Stimulated activated naive CD4-positive, alpha-beta T cell (primary cell): ENCODE measurements at places on chromosomes 2 and 18.
A peak's percentile ranks its signal among the peaks of the same experiment; 100 is the strongest.

- DNase-seq, result no peak
These were observed 69.3 kb upstream of the MCFD2 start for GRCh38 chr2:46984642-46985476.

- DNase-seq, result no peak
These were observed 318.2 kb downstream of the GALNT13 start for GRCh38 chr2:154189953-154190352.

DNA sequence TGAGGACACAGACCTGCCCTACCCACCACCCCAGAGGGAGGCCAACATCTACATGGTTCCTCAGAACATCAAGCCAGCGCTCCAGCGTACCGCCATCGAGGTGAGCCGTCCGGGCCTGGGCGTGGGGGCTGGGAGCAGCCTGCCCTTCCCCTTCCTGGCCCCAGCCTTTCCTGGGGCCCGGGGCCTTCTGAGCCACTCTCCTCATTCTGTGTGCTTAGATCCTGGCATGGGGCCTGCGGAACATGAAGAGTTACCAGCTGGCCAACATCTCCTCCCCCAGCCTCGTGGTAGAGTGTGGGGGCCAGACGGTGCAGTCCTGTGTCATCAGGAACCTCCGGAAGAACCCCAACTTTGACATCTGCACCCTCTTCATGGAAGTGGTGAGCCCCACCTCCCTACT is 157.9 kb downstream of the DYSF start:
- DNase-seq, result no peak

DNA sequence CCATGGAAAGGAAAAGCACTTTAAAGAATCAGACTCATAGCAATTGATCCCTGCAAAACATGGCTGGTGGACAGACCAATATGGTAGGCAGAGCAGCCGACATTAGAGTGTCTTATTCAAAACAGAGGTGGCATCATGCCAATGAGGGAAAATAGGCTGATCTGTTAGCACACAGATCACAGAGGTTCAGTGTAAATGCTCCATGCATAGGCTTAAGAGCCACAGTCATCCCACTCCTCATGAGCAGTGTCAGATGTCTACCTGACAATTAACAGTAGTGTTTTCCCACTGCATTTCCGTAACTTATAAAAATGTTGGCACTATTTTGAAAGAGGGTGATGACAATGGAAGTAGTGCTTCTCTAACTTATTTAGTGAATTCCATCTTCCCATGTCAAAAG is 86.7 kb downstream of the SPATS2L start:
- no peak for DNase-seq

DNA sequence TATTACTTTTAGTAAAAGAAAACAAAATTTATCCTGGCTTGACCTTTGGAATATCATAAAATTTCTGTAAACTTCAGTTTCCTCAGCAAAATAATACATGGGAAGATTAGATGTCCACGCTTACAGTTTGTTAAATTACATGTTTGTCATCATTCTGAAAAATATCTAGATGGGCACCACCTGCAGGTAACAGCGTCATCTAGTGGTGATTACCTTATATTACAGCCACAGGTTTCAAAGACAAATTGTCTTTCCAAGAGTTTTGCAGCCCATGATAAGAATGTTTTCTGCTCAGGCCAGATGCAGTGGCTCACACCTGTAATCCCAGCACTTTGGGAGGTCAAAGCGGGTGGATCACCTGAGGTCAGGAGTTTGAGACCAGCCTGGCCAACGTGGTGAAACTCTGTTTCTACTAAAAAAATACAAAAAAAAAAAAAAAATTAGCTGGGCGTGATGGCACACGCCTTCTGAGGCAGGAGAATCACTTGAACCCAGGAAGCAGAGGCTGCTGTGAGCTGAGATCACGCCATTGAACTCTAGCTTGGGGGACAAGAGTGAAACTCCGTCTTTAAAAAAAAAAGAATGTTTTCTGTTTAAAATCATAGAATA is 96.3 kb upstream of the RASGRP3 start:
- DNase-seq, result no peak

- DNase-seq, result no peak
These were observed 124.8 kb downstream of the PXDN start for GRCh38 chr2:1619556-1619955.

DNA sequence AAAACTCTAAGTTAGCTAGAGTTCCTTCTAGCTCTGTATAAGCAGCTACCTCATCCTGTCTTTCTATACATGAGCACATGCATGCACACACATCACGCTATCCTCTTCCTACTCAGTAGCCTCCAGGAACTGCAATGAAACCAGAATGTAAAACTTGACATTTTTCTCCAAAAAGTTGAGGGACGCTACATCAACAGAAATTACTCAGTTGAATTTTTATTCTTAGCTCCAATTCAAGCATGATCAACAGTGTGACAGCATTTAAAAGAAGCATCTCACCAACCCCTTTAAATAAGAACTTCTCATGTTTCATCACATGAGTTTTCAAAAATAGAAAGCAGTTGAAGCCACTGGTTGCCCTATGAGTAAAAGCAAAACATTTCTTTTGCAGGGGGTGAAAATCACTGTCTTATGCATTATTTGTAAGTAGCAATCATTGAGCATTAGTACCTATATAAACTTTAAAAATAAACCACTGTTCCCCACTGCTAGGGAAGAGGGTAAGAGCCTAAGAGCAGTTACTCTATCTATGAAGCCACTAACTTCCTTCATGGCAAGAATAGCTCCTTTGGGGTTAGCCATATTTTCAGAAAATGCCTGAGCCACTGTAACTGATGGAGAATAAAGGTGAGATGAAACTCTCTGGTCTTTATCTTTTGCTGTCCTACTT is 77.9 kb upstream of the ARL5A start:
- no peak for DNase-seq

DNA sequence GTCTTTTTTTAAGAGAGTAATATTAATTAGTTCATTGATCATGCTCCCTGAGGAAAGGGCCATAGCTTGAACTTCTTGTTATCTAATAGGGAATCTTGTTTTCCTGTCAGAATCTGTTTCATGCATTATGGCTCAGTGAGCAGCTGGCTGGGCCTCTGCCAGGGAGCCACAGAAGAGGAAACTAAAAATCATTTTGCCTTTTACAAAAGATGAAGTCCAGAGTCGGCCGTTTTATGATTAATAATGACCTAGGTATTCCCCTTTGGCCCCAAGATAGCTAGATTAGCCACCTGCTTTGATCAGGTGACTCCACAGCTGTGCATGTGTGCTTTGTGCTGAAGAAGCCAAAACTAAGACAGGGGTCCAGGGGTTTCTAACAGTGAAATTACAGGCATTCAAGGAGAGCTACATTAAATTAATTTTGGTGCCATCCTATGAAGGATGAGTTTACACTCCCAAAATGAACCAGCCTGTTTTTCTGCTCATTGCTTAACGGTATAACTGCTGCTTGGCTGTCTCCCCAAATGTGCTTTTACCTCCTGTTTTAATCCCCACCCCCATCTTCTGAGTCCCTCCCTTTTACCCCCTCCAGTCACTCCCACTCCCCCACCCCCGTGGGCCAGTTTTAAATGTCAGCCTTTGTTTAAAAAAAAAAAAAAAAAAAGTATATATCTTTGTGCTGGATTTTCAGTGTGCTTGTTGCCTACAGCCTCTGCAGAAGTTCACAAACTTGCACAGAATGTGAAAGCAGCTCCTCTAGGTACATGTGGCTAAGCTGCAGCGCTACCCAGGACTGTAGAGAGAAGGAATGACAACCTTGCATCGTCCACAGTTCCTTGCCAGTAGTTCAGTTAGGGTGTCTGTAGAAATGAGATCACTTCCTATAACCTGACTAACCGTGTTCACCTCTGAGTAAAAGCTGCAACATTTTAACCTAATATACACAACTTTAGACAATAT is 93.1 kb downstream of the CABLES1 start:
- no peak for DNase-seq

DNA sequence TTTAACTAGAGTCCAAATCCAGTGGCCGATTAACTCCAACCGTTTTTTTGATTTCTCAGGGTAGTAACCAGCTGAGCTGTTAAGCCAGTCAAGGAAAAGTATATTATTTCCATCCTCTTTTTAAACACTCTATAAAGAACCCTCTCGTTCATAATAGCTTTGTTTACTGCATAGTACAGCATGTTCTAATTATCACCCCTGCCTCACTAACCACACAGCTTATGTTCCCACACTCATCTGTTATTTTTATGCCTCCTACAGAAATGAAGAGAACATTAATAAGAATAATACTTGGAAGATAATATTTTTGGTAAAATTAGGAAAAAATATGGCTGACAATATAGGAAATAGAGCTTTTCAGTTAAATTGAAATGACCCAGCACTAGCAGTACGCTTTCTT is 2132.8 kb upstream of the CELF4 start:
- DNase-seq, result no peak

DNA sequence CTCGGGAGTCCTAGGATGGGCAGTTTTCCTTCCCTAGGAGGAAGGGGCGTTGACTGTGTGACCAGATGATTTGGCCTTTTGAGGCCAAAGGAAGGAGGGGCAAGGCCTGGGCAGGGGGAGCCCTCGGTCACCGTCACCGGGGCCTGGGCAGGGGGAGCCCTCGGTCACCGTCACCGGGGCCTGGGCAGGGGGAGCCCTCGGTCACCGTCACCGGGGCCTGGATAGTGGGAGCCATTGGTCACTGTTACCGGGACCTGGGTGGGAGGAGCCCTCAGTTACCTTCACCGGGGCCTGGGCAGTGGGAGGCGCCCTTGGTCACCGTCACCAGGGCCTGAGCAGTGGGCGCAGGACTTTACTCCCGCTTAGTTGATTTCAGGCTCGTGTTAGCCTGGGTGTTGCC is 17.3 kb downstream of the D2HGDH start:
- no peak for DNase-seq

DNA sequence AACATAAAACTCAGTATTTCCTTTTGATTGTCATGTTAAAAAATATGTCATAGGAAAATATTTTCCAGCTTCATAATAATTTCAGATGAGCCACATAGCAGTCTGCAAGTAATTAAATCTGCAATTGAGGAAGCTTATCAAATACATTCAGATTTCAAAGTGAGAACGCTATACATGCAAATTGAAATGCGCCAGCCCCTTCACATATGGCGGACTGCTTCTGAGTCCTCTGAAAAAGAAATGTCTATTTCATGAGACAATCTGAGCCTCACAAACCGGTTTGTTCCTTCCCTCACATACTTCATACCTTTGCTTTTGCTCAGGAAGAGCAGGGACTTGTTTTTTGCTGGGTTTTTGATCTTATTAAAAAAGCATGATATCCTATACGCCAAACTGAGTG is 2.3 kb upstream of the DCDC2C start:
- no peak for DNase-seq

DNA sequence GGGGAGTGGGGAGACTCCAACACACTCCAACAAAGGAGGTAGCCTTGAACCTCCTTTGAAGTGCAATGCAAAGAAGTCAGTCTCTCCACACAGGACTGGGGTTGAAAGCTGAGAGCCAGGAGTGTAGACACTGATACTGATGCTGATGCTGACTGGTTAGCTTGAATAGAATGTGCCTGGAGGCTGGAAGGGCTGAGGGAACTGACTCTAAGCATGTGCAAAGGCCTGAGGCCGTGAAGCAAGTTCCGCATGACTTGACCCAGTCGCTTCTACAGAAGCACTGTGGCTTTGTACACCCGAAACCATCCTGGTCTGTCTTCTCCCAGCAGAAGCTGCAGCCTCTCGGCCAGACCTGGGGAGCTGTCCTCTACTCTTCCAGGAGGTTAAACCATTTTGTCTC is 10.4 kb downstream of the FOXI3 start:
- DNase-seq, result no peak

GRCh38 chr18:42394238-42394637 is 439.2 kb downstream of the PIK3C3 start:
- no peak for DNase-seq

DNA sequence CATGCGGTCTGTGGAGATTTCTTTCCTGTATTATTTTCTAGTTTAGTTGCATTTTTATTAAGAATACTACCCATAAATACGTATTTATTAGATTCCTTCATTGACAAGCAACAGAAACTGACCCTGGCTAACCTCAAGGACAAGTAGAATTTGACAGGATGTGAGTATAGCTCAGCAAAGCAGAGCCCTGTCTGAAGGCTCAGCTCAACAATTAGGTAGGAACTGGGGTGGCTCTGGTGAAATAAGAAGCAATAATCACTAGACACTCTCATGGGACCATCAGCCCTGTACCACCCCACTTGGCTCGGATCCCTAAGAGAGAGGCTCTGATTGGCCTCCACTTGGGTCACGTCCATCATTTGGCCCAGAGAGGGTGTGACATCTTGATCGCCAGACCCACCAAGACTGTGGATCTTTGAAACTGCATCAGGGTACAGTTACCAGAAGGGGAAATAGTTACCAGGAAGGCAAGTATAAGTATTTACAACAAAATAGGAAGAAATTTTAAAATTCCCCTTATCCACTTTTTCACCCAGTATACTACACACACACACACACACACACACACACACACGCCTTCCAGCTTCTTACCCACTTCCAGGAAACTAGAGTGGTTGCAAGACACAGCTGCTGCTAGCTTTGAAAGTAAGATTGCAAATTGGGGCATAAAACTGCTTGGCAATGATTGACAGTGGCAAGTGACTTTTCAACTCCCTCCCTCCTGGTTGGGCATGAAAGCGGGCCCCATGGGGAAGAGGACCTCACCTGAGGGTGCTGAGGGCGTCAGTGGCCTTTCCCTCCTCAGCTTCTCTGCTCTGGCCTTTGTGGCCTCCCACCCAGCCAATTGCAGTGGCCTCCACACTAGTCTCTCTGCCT is 41.8 kb downstream of the KCTD18 start:
- DNase-seq, result no peak

DNA sequence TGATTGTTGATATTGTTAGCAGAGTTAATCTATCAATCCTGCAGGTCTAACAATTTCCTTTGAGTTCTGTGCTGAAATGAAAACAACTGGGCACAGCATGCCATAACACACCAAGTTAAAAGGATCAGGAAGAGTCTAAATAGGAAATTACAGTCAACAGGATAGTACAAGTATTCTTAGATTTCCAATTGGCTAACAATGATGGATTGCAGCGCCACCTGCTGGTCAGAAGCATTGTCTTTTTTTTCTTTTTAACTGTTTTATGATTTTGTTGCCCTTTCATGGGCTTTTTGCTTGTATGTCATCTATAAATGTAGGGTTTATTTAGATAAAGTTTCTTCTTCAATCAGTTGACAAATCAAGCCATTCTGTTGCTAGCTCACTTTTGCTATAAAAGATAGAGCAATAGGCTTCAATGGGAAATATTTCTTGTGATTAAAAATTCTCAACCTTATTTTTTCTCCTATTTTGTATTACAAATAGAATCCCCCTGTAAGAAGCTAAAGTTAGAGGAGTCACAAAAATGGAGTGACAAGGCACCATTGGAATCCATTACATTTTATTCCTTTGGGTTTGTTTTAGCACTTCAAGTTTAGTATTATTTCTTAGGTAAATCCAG is 40.8 kb upstream of the RPRM start:
- DNase-seq, result peak; percentile 11

- DNase-seq, result no peak
These were observed 117.6 kb downstream of the BCL2L11 start for GRCh38 chr2:111238296-111238695.

- no peak for DNase-seq
These were observed 460.7 kb upstream of the MEIS1 start for GRCh38 chr2:65974067-65974723.

GRCh38 chr2:9201185-9201891 is 5.3 kb upstream of the ASAP2 start:
- no peak for DNase-seq
